ENCODE measurements at places on chromosomes 4 and X.

GRCh38 chrX:114798907-114799306 lies 215.0 kb downstream of the HTR2C start:
- DNase-seq = peak; percentile 5

- no peak for DNase-seq
These were observed 56.0 kb upstream of the BMPR1B start for GRCh38 chr4:94701631-94702300.

DNA sequence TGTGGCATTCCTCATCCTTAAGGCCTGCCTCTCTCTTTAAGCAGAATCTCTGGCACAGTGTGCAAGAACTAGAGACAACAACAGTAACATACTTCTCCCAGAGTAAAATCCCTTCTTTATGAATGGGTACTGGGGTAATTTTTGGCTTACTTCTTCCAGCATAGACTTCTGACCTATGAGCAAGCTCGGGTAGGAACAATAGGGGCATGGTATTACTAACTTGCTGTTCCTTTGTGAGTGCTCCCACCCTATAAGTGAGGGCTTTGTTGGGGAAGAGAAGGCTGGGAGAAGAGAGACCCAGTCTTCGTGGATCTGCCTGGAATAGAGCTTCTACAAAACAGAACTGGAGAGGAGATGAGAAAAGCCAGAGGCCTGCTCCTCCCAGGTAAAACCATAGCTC lies 30.2 kb downstream of the CLDN2 start:
- DNase-seq = no peak

DNA sequence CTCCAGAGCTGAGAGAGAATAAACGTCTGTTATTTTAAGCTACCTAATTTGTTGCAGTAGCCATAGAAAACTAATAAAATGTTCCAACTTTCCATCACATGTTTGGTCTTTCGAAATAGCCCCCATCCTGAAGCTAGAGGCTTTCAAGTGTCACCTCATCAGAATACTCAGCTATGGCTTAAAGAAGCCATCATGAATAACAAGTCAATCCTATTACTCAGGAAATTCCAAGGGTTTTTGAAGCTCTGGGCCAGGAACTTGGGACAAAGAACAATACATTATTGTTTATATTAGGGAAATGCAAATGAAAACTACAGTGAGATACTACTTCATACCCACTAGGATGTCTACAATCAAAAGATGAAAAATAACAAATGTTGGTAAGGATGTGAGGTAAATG lies 42.2 kb downstream of the TBCK start:
- DNase-seq = peak; percentile 66

GRCh38 chr4:48119646-48120045 lies 14.4 kb downstream of the TXK start:
- no peak for DNase-seq

- no peak for DNase-seq
These were observed 38.0 kb upstream of the IGFBP7 start for GRCh38 chr4:57148177-57148576.

GRCh38 chr4:54657551-54658251 lies at the start of gene KIT:
Gene KIT (plus strand): TSS chr4:54657957. CDS start chr4:54658015, 58 bp downstream.
- DNase-seq = peak; percentile 13

DNA sequence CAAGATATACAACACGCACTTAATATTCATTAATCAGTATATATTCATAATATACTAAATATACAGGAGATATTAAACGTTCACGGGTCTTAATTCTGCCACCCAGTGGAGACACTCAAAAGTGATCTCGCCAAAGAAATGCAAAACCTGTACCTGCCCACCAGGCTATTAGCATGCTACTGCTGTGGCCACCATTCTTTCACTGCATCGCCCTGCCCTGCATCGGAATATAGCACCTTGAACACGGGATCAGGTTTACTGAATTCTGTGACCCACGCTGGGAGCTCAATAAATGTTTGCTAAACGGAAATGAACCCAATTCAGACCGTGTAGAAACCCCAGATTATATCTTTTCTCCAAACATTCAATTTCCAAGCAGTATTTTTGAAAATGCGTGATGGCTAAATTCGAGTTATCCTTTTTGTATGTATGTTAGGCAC lies 840 bp upstream of the CLCN3 start:
- DNase-seq = peak; percentile 65

- DNase-seq = no peak
These were observed 531.4 kb downstream of the INPP4B start for GRCh38 chr4:142314686-142315085.

DNA sequence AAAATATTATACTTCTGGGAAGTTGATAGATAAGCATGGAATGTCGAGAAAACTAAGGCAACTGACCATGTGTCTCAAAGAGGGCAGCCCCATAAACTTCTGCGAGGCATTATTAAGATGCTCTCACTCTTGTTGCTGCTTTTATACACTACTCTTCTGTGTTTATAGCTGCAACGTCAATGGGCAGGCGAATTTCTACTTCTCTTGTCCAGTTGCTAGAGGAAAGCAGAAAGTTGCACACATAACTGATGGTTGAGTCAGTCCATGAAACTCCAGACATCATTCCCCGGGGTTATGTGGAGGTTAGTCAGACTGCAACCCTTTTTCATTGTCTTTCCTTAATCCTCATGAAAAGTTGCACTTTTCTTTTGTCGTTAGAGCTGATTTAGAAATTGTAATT lies 39.8 kb downstream of the VCX3B start:
- peak; percentile 29 for DNase-seq

DNA sequence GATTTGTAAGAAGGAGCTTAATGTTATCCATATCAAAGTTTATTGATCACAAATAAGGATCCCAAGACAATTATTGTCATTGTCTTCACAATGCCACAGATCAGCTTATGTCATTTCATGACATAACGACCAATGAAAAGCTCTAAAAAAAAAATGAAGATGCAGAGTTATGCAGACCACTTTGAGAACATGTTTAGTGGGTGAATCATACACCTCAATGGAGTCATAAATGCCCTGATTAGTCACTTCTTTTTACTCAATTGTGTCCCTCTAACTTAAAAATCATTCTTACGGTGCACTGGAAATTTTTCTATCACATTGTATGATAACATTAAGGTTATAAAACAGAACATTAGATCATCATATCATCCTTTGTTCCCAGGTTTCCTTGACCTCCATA lies 87.6 kb upstream of the GABRG1 start:
- DNase-seq = peak; percentile 3

DNA sequence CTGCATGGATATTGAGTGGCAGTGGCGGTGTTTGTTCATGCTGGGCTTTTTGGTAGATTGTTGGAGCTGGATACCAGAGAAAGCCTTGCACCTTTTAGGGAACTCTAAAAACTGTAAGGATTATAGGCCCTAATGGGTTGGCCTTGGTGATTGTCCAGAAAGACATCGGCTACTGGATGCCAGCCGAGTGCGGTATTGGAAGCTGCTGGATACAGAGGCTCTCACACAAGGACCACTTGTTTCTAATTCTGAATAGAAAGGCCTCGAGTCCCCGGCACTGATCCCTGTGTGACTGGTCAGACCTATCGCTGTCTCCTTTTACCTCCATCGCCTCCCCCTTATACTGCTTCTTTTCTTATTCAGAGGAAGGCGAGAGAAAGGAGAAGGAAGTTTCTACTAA lies 27.3 kb upstream of the SCOC start:
- DNase-seq = no peak

DNA sequence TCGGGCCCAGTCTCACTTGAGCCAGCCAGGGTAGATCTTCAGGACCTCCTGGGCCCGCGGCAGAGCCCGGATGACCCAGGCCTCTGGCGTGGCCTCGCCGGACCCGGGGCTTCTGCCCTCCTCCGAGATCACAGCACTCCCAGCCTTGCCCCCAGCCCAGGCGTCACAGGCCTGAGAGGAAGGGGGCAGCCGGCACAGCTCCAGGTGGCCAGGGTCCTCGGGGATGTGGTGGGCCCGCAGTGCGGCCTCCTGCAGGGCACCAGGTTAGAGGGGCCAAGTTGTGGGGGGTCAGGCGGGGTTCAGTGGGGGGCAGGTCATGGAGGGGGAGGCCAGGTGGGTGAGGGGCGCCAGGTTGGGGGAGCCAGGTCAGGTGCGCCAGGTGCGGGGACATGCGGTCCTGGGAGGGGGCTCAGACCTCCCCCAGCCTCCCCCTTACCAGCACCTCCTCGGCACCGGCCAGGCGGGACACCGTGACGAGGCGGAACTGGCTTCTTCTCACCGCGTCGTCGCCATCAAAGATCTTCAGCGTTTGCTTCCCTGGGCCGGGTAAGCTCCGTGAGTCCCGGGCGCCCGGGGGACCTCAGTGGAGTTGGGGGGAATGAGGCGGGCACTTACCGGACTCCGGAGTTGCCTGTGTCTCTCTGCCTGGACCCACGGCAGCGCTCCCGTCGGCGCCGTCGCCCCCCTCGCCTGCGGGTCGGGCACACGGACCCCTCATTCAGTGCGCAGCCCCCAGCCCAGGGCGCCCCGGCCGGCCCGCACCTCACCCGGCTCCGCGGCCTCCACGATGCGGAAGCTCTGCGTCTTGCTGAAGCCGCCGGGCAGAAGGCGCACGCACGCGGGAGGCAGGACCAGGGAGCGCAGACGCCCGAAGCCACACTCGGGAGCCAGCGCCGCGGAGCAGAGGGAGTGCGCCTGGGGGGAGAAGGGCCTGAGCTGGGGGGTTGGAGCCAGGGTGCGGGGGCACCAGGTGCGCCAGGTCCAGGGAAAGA lies 6.0 kb downstream of the DGKQ start:
- no peak for DNase-seq

DNA sequence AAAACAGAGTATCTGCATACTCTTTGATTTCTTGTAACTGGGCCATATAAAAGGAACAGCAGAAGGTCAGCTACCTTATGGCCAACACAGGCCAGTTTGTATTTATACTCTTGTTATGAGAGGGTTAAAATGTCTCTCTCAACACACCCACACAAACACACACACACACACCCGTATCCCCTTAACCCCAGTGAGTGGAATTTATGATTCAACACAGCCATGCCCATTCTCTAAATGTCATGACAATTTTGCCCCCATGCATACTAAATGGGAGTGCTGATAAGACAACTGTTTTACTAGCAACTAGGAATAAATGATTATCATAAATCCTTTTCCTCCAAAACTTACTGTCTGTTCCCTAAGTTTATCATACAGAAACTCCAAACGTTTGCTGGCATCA lies 22.1 kb upstream of the SCD5 start:
- DNase-seq = no peak

DNA sequence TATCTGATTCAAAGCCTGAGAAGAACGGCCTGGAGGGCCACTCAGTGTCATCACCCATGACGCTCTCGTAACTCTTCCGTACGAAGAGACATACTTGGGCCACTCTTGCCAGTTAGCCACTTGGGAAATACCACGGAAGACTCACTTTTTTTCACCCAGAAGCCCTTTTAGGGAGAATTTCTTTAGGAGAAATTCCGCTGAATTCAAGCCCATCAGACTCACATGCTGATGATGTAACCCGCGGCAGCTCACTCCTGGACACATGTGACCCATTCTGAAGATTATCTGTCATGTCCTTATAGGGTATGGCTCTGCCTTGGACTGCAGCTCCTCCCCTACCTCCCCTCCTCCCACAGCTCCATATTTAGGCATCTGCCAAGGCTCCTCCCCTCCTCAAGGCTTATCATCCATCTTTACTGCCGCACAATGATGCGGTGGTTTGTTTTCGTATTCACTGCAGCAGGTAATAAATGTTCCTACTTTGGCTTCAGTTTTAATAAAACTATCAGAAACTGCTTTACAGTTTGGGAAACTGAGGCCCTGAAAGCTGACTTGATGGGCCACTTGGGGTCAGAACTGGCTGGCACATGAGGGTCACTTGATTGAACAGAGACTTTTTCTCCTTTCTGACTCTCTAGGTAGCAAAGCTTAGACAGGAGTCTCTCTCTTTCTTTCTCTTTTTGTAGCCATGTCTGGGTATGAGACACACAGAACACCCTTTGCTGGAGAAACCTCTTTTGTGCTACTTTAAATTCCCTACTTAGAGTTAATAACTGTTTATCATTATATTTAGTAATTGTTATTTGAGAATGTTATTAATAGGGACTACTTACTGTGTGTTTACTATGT lies 42.1 kb downstream of the RHOH start:
- DNase-seq = no peak

DNA sequence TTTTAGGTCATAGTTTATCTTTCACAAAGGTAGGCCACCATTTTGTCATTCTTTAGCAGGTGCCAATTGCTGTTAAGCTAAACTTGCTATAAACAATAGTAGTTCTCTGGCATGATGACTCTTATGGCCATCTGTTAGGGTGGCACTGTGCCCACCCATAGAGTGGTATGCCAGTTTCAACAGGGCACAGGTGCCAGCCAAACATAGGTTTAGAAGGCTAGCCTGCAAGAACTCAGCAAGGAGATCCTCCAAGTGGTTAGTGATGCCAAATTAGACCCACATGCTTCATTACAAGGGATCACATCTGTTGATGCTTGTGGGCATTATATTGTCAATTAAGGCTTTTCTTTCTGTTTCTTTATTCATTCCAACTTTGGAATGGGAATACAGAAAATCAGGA lies 204.5 kb downstream of the FMR1NB start:
- no peak for DNase-seq

DNA sequence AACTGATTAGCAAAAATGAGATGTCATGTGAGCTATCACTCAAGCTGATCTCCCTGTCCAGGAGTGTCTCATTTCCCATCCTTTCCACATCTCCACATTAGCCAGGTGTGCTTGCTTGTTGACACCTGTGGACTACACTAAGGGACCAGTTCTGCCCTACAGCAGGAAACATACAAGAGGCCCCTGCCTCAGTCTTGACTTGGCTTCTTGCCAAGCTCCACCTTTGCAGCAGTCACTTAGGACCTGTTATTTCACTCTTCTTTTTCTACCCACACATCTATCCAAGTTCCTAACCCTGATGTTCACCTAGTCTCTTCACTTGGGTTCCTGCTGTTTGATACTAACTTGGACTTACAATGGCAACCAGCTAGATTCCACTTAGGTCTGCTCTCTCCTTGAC lies 13.2 kb downstream of the FRMD7 start:
- no peak for DNase-seq

- DNase-seq = no peak
These were observed 41.6 kb downstream of the USP46 start for GRCh38 chr4:52617336-52618020.

- peak; percentile 81 for DNase-seq
These were observed 19.1 kb downstream of the SH3BP2 start for GRCh38 chr4:2811830-2812611.

DNA sequence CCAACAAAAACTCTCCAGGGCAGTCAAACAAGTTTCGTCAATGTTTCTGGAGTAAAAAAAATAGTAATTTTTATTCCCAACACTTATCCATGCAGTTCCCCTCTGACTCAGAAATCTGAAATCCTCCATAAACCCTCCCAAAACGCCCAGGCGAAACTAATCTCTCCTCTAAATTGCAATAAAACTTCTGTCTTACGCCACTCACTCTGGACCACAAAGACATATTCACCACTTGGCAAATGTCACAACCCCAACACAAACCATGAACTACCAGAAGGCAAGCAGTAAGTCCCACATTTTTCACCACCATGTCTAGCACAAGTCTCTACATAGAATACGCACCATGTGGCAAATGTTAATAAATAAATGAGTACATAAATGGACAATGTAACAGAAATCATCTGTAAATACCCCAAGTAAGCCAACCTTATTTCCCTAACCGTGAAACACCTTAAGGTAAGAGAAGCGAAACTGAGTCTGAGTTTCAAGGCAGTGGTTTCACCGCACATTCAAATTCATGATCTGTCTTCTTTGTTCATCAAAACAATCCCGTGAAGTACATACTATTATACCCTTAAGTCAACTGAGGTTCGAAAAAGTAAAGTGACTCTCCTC lies 1.6 kb downstream of the PAPSS1 start:
- DNase-seq = no peak

GRCh38 chr4:138706201-138706600 lies 309.4 kb upstream of the NOCT start:
- no peak for DNase-seq
